Hematopoietic multipotent progenitor cell treated with erythropoietin and hydrocortisone succinate and interleukin-3 and kit ligand, for 4 days (in vitro differentiated cells): ENCODE measurements at places on chromosomes 7 and 10.

GRCh38 chr10:127984945-127985344 is 78.0 kb downstream of the PTPRE start:
- DNase-seq: no peak

DNA sequence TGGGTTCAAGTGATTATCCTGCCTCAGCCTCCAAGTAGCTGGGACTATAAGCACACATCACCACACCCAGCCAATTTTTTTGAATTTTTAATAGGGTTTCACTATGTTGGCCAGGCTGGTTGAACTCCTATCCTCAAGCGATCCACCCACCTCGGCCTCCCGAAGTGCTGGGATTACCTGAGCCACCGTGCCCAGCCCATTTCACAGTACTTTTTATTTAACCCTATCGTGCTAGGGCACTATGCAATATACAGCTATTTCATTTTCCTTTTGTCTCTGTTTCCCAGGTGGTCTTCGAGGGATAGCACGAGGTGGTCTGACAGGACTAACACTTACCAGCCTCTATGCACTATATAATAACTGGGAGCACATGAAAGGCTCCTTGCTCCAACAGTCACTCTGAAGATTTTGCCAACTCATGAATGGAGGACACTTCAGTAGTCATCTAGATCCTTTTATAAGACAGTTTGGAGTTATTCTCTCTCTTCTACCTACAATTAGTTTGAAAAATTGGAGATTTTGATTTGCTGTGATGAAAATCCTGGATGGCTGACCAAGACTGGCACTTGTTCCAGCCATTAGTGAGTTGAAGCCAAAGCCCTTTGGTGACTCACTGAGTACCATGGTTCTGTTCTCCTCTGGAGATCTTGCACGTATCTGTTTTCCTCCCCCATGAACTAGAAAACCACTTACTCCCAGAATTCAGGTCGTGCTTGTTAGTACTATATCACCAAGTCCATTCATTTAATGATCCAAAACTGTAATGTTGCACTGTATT is 27.3 kb downstream of the NCOA4 start:
- DNase-seq: no peak

- DNase-seq: no peak
These were observed 577.3 kb upstream of the GALNT17 start for GRCh38 chr7:70554646-70555045.

DNA sequence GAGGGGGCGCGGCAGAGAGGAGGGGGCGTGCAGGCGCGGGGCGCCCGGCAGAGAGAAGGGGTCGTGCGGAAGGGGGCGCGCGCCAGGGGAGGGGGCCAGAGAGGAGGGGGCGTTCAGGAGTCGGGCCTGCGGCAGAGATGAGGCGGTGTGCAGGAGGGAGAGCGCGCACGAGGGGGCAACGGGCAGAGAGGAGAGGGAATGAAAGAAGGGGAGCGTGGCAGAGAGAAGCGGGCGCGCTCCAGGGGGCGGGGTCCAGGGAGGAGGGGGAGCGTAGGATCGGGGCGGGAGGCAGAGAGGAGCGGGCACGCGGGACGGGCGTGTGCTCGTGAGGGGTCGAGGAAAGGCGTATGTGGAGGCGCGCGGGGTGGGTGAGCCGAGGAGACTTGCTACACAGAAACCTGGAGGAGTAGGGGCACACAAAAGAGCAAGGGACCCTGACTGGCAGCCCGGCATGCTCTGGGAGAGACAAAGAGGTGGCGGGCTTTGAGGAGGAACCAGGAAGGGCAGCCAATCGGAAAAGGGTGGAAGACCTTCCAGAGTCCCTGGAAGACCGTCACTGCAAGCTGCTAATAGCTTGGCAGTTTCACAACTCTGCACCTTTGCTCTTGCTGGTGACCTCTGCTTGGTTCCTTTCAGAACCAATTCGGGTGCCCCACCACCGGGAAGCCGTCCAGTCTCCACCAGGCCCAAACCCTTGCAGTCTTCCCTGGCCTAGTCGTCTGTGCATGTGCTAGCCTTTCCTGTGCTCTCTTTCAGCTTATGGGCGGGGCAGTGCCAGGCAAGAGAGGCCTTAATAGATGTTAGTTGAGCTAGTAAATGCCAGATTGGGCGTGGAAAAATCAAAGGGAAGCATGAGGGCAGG is 639 bp downstream of the DYDC2 start:
- DNase-seq: peak; percentile 52

DNA sequence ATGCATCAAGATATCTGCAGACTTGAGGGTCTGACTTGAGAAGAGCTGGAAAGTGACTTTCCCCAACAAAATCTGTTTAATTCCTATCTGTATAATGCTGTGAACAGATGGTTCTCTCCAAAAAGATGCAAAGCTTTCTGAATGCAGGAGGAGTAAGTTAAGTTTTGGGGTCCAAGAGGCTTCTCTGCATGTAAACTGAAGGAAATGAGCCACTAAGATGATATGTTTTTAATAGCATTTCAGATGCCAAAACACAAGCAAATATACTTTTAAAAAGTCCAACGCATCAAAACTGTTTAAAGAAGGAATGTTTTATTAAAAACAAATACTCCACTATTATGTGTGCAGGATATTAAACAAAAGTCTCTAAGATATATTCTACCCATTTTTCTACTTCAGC is 137.0 kb downstream of the STRA8 start:
- no peak for DNase-seq

GRCh38 chr7:107233981-107234380 is 65.2 kb downstream of the HBP1 start:
- no peak for DNase-seq
